Stimulated activated CD4-positive, alpha-beta T cell treated with anti-CD3 and anti-CD28 coated beads, Interleukin-2, amount 100 ng/mL, for 24 hours (primary cell): ENCODE measurements at places on chromosomes 4 and X.

DNA sequence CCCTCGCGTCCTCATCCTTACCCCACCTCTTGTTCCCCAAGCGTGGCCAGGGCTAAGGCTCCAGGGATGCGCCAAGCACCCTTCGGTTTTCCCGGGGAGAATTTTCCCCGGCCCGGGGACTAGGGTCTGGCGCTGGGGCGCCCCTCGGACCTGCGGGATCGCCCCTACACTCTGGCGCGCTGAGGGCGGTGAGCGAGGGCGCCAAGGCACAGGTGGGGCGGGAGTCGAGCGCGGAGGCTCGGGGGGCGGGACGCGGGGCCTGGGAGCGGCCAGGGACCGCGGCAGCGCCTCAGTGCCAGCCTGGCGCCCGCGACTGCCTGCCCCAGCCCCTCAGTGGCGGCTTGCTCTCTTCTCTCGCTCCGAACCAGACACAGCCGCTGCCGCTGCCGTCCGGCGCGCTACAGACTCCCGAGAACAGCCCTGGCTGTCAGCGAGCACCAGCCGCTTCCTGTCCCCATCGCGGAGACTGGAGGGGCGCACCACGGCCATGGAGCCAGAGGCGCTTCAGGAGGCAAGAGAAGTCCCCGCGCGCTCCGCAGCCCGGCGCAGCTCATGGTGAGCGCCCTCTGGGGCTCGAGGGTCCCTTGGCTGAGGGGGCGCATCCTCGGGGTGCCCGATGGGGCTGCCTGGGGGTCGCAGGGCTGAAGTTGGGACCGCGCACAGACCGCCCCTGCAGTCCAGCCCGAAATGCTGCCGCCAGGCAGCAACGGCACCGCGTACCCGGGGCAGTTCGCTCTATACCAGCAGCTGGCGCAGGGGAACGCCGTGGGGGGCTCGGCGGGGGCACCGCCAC lies at the start of gene DRD5:
Gene DRD5, plus strand, starts transcription at position 292 of the 793 bp plus-strand sequence. Its CDS starts 396 bp downstream, at position 688.
- no peak for DNase-seq

- no peak for DNase-seq
Observed at GRCh38 chr4:117357437-117357836, 272.1 kb upstream of the TRAM1L1 start.

- DNase-seq, result no peak
Observed at GRCh38 chr4:653080-653821, 20.8 kb downstream of the ATP5ME start.

DNA sequence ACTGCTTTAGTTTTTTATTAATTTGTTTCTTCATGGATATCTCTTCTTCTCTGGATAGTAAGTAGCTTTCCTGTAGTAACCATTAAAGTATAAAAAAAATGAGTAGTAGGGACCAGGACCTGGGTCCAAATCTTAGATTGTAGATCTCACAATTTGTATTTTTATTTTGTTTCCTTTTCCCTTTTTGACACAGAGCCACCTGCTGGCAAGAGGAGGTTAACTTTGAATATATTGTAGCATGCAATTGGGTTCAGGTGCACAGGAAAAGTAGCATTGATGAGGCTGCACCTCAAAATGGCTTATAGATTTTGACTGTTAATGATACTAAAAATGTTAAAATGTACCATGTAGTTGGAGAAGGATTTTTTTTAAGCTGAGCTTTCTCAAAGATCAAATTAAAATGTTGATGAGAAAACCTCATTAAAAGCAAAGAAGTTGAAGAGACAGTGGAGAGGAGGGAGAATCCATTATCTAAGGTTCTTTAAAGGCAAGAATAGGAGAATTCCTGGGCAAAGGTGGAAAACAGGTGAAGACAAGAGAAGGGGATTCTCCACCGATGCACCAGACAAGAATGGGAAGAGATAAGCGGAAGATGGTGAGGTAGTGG lies 48.3 kb upstream of the HPGDS start:
- peak; percentile 22 for DNase-seq

DNA sequence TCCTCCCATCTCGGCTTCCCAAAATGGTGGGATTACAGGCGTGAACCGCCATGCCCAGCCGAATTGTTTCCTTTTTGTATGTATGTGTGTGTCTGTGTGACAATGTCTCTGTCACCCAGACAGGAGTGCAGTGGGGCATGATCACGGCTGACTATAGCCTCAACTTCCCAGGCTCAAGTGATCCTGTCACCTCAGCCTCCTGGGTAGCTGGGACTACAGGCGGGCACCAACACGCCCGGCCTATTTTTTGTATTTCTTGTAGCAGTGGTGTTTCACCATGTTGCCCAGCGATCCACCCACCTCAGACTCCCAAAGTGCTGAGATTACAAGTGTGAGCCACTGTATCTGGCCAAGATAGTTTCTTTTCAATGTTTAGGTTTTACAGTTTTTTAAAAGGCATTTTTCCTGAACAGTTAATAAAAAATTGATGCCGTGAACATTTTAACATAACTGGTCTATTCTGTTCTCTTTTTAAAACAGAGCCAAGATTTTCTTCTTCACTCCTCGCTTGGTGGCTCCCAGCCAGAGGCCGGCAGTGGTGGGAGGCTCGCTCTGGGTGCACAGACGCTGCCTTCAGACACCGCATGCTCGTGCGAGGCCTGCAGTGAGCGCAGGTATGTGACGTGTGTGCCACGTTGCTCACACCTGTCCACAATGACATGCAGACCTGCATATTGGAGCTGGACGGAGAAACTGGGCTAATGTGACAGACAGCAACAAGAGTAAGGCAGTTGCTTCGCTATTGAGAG lies 88.5 kb downstream of the FAM193A start:
- DNase-seq, result no peak

DNA sequence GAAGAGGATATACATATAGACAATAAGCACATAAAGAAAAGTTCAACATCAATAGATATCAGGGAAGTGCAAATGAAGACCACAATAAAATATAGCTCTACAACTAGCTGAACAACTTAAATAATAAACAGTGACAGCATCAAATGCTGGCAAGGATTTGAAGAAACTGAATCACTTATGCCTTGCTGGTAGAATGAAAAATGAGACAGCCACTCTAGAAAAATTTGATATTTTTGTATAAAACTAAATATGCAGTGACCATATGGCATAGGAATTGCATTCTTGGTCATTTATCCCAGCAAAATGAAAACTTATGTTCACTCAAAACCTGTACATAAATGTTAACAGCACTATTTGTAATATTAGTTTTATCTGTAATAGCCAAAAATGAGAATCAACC lies 1102.0 kb downstream of the C4orf33 start:
- DNase-seq, result no peak

DNA sequence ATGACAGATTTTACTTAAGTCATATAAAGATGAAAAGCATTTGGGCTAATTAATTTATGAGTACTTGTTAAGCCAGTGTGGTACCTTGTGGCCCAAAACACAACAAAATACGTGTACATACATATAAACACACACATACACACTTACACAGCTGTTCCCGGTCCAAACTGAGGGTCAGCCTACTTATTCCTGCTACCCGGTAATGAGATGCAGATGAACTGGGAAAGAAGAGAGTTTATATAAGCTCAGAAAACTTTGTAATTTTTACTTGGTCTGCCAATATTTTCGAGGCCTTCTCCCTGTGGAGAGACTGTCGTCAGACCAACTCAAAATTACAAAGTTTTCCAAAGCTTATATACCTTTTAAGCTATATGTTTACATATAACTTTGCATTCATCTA lies 25.8 kb upstream of the PBDC1 start:
- no peak for DNase-seq

GRCh38 chr4:140776556-140776955 lies 20.4 kb upstream of the TBC1D9 start:
- no peak for DNase-seq

DNA sequence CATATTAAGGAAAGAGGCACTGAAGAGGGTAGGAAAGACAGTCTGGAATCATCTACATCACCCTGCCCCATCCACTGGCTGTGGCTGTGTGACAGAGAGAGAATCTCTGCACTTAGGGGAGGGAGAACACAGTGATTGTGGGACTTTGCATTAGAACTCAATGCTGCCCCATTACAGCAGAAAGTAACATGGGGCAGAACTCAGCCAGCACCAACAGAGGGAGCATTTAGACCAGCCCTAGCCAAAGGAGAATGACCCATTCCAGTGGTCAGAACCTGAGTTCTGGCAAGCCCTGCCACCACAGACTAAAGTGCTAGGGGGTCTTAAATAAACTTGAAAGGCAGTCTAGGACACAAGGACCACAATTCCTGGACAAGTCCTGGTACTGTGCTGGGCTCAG lies 37.9 kb downstream of the ZNF330 start:
- no peak for DNase-seq

DNA sequence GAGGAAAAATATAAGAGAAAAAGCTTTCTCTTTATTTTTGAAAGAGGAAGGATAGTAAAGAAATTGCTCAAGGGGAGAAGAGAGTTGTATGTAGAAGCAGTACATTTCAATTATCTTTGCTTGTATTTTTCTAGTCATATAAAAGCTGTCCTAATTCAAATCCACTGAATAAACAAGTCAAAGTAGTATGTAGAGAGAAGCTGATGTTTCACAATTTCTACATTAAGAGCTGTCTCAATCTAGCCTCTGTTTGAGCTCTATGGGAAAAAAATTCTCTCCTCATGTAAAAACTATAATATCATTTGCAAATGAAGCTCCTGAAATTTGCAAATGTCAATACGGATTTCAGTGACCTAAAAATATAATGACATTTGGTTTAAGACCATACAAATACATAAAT lies 52.6 kb downstream of the CHM start:
- DNase-seq, result no peak

DNA sequence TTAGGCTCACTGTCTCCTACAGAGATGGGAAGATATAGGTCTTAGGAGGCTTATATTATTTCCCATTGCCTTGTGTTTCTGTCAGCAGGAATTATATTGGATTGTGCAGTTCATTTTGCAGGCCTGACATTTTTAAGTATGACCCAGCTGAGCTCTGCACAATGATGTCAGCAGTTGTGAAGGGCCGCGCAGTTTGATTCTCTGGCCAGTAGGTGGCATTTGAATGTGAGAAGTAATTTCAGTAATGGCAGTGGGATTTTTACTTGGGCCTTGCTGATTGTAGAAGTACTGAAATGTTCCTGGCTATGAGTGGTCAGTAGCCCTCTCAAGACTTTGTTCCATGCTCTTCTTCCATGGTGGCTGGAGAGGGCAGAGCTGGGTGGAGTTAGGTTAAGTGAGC lies 247.2 kb upstream of the MTMR8 start:
- DNase-seq, result peak; percentile 11

- DNase-seq, result no peak
Observed at GRCh38 chr4:55670695-55671094, 34.6 kb upstream of the NMU start.

DNA sequence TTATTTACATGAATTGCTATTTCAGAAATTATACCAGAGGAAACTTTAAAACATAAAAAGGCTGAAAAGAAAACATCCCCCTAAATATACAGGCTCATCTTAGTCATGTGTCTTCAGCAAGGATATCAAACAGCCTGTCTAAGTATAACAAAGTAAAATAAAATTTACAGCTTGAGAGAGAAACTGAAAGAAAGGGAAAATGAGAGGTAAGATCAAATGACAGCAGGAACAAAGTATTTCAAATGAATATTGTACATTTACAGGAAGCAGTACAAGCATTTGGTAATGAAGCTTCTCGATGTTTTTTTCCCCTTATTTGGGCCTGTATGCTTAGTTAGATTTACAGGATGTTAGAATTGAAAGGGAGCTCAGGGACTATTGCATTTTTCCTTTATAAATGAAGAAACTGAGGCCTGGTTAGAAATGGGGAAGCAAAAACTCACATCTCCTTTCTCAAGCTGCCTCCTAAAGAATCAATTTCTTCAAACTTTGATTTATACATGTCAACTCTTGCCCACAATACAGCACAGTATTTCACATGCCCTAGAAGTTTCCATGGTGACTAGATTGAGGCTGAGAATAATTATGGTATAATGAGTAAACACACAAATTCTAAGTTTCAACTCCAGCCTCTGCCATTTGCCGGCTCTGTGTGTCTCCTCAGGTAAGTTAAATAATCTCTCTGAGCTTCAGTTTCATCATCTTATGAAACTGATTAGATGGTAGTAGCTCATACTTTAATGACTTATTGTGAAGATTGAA lies 29.3 kb downstream of the DAPP1 start:
- no peak for DNase-seq

- no peak for DNase-seq
Observed at GRCh38 chrX:42497356-42497755, 280.6 kb downstream of the PPP1R2C start.

GRCh38 chr4:154998284-154998683 lies 210.2 kb upstream of the NPY2R start:
- DNase-seq, result no peak
